Peyer's patch (tissue), 4 donors: ENCODE measurements at places on chromosomes 6 and 20. TPM values are rescaled to one million over a fixed set of nuclear protein-coding genes. Genes with fewer than 3 reads are reported as not detected.

DNA sequence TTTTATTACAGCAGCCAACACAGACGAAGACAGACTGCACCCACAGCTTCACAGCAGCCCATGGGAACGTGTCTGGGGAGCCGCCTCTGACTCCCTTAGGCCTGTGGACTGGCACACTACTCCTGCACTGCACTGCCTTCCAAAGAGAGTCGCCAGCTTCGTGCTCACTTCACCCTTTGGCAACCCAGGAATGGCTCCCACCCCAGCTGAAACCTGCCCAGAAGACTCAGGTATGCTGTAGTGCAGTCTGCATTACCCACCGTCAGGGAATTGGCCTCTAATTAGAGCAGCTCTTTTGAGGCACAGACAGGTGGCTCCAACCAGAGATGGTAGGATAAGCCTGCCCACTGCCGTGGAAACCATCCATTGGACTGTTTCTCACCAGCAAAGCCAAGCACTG lies 39.9 kb upstream of the FRMD1 start:
- peak; percentile 17 for DNase-seq

DNA sequence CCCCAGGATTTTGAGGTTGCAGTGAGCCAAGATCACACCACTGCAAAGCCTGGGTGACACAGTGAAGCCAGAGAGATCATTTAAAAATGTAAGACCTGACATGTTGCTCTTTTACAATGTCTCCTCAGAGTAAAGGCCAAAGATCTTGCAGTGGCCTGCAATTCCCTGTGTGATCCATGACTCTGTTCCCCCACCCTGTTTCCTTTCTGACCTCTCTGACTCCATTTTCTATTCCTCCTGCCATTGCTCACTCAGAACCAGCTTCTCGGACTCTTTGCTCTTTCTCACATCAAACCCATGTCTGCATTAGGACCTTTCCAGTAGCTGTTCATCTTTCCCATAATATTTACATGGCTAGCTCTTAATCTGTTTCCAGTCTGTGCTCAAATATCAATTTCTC lies 28.8 kb downstream of the RNF217 start:
- no peak for DNase-seq

GRCh38 chr20:46021361-46022359 lies 7.4 kb upstream of the SLC12A5 start:
- DNase-seq, result peak; percentile 25

DNA sequence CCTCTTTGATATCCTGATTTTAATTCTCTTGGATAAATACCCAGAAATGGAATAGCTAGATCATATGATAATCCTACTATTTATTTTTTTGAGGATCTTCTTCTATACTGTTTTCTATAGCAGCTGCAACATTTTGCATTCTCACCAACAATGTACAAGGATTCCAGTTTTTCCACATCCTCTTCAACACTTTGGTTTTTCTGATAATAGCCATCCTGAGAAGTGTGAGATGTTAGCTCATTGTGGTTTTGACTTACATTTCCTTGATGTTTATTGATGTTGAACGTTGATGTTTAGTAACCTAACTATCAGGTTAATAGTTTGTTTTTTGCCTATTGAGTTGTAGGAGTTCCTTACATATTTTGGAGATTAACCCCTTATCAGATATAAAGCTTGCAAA lies 217.3 kb downstream of the LRFN2 start:
- DNase-seq, result no peak

DNA sequence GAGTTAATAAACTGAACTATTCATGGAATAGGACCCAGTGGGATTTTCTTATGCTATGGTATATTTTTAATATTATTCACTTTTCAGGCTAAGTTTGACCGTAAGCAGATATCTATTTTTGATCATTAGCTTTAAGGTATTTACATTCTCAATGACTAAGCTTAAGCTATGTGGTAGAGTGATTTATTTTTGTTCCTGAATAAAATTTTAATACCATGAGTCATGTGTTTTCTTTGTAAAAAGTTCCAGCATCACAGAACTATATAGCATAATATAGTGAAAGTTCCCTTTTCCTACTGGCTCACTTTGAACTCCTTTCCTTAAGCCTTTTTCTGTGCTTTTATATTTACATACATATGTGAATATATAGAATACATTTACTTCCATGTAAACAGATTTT lies 75.8 kb downstream of the BCKDHB start:
- no peak for DNase-seq

DNA sequence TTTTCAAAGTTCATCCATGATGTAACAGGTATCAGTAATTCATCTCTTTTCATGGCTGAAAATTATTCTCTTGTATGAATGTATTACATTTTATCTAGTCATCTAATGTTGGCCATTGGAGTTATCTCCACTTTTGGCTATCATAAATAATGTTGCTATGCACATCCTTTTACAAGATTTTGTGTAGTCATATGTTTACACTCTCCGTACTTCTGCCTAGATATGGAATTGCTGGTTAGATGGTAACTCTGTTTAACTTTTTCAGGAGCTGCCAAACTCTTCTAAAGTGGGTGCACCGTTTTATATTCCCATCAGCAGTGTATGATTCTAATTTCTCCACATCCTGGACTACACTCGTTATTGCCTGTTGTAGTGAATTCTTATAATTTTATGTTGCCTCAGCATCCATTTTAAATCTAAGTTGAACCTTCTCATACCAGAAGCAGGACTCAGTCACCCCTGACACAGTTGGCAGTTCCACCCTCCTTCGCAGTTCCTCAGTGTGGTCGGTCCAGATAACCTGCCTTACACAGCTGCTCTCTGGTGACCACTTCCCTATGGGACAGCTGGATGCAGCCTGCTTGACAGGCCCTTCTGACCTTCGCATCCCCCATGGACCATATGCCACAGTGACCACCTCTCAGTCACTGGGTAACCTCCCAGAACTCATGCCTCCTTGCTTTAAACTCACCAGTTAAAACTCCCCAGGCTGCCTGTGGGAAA lies 33.9 kb downstream of the KIZ start:
- DNase-seq, result no peak

DNA sequence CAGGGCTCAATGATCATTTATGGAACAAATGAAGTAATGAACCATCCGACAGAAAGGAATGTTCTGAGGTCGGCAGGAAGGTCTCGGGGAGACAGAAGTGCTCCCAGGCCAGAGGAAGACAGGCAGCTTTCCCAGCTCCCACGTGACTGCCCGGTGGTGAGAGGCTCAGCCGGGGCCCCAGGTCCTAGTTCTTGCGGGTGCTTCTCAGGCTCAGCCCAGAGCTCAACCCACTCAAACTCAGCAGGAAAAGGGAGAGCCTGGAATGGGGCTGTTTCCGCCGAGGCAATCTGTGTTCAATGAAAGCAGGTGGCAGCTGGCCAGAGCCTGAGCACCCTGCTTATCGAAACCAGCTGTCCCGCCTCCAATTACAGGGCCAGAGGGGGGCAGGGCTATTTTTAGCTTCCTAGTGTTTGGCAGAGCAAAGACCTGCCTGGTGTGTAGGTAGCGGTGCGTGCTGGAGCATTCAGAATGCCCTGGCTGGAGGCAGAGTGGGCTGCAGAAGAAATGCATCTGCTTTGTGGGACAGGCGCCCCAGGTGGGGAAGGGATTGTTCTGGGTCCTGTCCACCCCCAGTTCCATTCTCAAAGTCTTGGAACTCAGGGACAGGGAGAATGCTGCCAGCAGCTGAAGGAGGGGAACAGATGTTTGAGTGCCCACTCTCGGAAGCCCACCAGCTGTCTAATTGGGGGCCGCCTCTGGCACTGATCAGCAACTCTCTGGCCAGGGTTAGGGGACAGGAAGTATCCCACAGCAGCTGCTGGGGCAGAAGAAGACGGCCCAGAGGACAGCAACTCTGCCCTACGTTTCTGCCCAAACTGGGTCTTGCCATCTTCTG lies 145.1 kb downstream of the PREX1 start:
- peak; percentile 84 for DNase-seq

GRCh38 chr6:119627908-119628669 lies 278.5 kb upstream of the MAN1A1 start:
- no peak for DNase-seq

DNA sequence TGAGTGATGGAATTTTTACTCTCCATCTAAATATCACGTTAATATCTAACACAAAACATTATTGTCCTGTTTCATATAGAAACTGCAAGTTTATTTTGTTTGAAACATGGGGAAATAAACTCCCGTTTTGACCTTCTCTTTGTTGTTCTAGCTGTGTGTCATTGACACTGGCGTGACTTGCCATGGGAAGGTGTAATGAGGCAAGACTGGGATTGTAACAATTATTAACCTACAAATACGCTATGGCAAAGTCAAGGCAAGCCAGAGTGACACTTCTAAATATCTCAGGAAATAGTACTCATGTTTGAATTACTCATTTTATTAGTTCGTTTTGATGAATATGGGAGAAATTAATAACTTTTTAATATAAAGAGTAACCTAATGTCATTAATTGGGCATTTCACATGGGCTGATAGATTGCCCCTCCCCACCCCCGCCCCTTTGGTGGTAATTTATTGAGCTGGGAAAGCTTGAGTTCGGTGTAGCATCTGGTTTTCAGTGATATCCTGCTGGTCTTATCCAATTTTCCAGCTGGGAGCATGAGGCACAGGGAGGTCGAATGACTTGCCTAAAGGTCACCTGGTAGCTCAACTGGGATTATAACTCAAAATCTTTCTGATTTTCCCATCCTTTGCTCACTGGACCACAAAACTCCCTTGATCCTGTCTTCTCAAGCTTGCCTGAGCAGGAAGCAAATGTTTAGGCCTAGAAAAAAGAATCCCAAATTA lies 380.6 kb upstream of the JAG1 start:
- DNase-seq, result no peak

- peak; percentile 56 for DNase-seq
These were observed 465.2 kb upstream of the CITED2 start for GRCh38 chr6:139839506-139840156.

- DNase-seq, result no peak
These were observed 105.3 kb downstream of the CD24 start for GRCh38 chr6:106869203-106869602.

DNA sequence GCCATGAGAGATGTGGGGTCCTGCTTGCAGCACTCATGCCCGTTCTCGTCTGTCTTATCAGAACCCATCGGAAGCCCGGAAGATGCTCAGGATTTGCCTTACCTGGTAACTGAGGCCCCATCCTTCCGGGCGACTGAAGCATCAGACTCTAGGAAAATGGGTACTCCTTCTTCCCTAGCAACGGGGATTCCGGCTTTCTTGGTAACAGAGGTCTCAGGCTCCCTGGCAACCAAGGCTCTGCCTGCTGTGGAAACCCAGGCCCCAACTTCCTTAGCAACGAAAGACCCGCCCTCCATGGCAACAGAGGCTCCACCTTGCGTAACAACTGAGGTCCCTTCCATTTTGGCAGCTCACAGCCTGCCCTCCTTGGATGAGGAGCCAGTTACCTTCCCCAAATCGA lies 8.3 kb downstream of the PI16 start:
- DNase-seq, result peak; percentile 58

DNA sequence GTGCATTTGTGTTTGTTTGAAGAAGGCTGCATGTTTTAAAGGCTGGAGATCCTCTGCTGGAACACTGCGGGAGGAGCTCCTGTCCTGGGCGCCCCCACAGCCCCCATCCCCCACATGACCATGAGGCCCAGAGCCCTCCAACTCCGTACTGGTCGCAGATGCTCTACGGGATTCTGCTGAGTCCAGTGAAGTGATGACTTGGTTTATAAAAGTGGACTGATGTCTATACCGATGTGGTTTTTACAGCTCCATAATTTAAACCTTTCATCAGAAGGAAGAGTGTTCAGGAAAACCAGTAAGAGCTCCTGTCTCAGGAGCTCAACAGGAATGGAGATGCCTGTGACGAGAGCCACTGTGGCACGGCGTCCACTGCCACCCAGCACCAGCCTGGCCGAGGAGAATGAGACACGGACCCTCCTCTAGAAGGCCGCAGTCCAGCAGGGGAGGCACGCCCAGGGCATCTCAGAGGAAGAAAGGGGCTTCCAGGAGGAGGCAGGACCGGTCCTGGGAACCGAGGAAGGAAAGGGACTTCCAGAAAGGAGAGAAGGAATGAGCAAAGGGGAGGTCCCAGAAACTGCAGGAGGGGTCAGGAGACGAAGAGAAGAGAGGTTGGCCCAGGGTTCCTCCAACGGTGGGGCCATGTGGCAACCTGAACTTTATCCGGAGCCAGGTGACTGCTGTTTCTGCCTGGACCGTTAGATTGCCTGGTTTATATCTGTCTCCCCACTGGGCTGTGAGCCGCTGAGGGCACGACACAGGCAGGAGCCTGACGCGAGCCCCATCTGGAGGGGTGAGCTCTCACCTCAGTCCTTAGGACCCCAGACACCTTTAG lies 26.9 kb downstream of the BFSP1 start:
- no peak for DNase-seq

DNA sequence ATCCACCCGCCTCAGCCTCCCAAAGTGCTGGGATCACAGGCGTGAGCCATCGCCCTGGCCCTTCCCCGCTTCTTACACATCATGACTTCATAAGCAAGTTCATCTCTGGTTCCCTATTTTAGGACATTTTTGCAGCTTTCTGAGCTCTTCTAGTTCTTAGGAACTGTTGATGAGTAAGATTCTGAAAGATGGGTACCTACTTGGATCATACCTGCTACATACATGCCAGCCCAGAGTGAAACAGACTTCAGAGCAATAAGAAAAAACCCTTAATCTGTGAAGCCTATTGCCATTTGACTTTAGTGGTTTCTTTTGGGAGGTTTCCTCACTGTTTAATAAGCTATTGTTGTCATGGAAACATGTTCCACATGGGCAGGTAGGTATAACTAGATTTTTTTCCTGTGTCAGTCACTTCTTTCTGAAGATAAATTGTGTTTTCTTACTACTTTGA lies 27.9 kb upstream of the TMEM217 start:
- DNase-seq, result no peak

DNA sequence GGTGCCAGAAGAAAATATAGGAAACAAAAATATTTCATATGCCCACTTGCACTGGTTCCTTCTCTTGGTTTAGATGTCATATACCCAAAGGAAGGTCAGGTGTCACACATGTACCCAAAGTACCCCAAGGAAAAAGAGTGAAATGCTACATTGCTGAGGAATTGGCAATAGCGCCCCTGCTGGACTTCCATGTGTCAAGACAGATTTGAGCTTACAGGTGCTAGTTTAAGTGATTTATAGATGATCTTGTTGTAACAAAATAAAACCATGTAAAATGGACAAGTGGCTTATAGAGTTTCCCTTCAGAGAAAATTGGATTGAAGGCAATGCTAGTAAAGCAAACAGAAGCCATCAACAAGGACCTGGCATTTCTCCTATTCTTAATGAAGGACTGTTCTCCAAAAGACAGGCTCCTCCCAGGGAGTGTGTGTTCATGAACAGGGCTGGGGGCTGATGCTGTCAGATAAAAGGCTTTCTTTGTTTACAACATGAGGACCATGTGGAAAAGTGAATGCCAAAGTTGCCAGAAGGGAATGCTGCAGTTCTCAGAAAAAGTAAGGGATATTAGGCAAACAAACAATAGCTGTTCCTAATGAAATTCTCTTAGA lies 64.3 kb upstream of the PAK5 start:
- DNase-seq, result no peak

EPHA7 gene
- total RNA-seq, result 6.6 TPM

VWA7 gene
- total RNA-seq, result 26.0 TPM

SLC22A1 gene
- 4.7 TPM for total RNA-seq

MOCS1 gene
- total RNA-seq, result 48.8 TPM

JPH2 gene
- total RNA-seq, result 1.2 TPM

SLC32A1 gene
- total RNA-seq, result not detected

SLC35D3 gene
- not detected for total RNA-seq

ZC2HC1B gene
- total RNA-seq, result not detected

ESF1 gene
- 7.9 TPM for total RNA-seq

ERVFRD-1 gene
- total RNA-seq, result not detected

NRN1 gene
- total RNA-seq, result not detected

POU3F2 gene
- not detected for total RNA-seq

BNIP5 gene
- 9.1 TPM for total RNA-seq
